RPMI8226 (cell line): ENCODE measurements at places on chromosomes 13 and 19.

- DNase-seq, result no peak
These were observed 813 bp upstream of the ZNF296 start for GRCh38 chr19:45076851-45077730.

DNA sequence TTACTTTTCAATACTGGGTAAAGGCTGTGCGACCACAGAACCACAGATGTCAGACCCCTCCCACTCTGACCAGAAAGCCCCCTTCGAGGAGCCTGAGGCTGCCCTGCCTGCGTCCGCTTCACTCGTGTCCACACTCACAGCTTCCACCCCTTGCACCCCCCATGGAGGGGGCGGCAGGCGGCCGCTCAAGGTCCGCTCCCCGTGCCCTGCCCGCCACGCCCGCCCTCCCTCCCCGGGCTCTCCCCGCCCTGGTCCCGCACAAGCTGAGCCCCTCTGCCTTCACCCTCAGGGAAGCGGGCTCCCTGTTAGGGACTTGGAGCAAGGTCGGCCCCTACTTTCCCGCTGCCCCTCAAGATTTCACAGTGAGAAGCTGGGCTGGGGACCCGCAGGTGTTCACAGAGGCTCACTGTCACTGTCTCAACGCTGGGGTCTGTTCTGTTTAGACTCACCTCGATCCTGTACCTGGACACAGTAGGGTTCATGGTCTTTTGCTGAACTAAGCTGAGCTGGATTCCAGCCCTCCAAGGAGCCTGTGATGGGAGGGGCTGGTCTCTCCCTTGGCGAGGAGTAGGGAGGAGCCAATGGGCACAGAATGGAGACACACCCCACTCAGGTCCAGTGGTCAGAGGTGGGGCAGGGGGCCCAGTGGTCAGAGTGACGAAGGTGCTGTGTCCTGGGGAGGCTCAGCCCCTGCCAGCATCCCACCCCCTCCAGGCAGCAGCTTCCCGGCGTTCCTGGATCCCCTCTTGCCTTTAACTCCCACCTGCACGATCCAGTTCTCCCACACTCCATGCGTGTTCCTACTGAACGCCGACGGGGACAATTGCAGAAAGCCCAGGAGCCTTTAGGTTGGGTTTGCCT is 69.5 kb downstream of the SPACA7 start:
- no peak for DNase-seq

- DNase-seq, result no peak
These were observed 3.8 kb upstream of the RAB20 start for GRCh38 chr13:110565296-110565695.

DNA sequence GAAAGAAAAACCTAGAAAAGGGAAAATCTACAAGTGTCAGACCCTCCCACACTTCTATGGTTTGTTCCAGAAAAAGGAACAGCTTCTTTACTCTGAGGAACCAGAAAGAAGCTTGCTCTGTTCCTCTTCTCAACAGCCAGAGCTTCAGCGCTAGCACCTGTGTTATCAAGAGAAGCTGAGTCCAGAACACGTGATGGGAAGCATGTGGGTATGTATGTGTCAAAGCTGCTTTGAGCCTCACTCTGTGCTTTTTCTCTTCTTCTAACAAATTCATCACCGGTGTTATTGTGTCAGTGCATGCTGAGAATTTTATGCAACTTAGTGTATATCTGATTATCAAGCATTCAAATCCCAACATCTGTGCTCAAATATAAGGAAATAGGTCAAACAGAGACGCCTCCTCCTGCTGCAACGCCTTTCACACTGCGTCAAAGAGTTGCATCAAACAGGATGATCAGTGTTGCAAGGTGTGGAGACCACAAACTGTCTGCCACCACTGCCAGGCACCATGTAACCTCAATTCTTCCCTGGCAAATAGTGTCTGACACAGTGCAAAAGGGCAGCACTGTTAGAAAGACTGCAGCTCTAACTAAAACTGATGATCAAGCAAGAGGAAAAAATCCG is 83.9 kb downstream of the LRRC63 start:
- peak; percentile 50 for DNase-seq

DNA sequence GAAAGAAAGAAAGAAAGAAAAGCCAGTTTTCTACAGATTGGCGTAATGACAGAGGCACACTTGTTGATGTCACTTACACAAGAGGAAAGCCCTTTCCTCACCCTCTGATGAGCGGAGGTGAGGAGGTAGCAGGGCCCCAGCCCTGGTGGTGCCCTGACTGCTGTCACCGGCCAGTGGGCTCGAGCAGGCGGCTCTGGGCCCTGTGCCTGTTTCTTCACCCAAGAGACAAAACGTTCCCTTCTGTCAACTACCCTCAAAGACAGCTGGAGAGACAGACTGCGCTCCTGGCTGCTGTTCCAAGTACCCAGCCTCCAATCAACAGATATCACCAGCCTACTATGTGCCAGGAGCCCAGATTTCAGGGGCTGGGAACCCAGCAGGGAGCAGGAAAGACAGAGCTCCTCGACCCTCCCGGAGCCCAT is 10.1 kb downstream of the EPS15L1 start:
- no peak for DNase-seq
